ENCODE measurements at places on chromosomes 7 and 10.

DNA sequence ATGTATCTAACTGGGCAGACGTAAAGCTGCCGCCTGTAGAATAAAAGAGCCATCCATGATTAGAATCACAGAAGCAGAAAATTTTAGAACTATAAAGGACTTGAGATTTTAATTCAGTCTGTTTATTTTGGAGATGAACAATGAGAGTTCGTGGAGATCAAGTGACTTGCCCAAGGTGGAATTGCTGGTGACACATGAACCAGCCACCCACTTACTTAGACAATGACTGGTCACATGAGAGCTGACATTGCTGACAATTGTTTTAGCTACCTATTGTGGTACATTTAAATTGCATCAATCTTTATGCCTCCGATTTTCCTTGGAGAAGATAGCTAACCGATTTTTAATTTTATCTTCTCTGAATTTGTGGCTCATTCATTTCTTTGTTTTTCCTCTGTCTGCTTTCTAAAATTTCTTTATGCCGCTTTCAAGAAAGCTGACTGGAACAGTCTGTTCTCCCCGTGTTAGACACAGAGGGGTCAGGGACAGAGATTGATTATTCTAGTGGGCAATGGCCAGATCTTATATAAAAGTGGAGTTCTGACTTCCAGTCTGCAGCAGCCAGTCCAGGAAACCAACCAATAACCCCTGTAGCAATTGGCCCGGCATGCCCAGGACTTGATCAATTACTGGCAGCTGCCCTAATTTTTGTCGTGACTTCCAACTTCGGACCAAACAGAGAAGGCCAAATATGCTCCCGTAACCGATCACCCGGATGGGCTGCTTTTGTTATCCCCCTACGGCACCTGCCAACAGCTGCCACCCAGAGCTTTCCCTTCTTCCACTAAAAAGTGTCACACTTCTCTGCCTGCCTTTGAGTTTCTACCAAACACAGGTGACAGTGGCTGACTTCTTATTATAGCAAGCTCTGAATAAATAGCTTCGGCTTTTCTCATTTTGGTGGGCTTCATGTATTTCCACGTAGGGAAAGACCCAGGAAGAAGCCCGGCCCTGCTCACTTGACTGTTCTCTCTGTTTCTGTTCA lies 241.6 kb downstream of the CAMK1D start:
- DNase-seq: no peak

DNA sequence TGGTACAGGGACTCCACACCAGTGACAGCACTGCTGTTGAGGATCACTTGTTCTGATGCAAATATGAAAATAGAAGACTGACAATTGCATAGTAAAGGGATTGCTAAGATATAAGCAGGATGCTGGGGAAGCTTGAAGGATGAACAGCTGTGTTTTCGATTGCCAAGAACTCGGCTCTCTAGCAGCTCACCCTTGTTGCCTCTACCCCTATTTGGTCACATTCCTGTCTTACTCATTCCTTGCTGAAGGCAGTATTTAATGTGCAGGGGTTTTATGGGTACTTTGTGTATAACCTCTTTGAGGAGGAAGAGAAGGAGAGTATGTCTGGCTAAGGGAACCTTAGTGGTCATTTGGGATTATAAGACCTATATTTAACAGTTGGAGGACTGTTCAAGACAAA lies 218.8 kb downstream of the AUTS2 start:
- peak; percentile 57 for DNase-seq

DNA sequence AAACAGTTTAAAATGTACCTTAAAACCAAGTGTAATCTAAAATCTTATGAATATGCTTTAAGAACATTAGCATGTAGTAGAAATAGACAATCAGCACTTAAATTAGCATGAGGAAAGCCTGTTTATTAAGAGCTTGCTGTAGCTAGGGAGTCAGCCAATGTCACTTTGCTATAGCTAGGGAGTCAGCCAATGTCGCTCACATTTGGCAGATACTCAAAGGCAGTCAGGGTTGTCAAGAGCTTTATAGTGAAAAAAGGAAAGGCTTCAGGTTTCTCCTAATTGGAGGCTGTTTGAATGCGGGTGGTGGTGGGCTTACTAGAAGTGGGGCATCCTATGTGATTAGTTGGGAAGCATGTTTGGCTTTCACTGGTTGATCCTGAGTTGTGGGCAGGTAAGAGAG lies 226.2 kb upstream of the DGKB start:
- DNase-seq: no peak

GRCh38 chr7:20647908-20648776 lies 32.7 kb downstream of the ABCB5 start:
- peak; percentile 47 for DNase-seq

GRCh38 chr7:27459021-27459730 lies 203.5 kb downstream of the HIBADH start:
- DNase-seq: no peak

DNA sequence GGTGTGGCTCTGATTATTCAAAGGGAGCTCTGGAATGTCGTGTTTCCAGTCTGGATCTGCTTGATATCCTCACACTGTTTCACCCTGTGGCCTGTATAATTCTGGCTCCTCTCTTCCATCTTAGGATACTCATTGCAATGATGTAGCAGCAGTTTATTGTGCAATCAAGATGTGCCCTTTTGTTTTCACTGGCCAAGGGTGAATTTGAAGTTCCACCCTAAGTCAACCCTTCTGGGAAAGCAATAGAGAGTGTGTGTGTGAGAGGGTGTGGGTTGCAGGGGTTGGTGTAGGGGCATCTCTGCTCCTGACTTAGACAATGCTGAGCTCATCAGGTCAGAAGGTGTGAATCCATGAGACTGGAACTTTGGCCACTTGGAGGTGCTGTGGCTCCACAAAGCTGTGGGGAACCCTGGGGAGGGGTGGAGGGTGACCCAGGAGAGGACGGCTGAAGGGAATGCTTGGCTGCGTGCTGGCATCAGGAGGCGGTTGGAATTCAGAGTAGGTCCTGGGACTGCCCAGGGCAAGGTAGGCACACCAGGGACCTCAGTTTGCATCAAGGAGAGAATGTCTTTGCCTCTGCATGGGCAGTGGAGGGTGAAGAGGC lies 118.0 kb upstream of the PRSS58 start:
- DNase-seq: peak; percentile 43

GRCh38 chr7:155529346-155529745 lies 17.0 kb downstream of the CNPY1 start:
- no peak for DNase-seq

Measured in fibroblast of the aortic adventitia (primary cell).